AG09319 (cell line): ENCODE measurements at places on chromosomes 16 and 17.
A peak's percentile ranks its signal among the peaks of the same experiment; 100 is the strongest.

DNA sequence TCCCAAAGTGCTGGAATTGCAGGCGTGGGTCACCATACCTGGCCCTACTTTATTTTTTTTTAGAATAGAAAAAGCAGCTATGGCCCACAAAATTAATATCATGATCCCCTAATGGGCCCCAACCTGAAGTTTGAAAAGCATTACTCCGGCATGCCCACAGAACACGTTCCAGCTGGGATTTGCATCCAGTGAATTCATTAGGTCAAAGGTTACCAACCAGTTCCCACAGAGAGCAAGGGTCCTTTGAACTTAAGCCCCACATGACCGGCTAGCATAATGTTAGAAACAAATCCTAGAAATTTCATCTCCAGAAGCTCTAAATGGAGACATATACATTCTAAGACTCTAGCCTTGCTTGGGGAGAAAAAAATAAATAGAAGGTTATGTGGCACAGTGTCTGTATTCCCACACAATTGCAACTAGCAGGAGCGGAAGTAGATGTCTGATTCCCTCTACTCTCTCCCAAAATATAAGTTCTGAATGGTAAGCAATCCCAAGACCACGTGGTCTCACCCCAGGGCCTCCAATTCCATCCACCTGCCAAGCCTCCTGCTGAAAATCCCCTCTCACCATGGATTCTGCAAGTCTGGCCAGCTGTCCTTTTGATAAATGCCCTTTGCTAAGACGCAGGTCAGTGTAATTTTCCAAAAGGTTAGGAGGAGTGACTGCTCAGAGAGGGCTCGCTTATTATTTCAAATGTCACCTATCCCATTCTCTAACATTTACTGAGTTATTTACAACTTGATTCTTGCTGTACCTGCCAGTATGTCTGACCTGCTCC lies 395.8 kb downstream of the NPIPA8 start:
- no peak for DNase-seq

DNA sequence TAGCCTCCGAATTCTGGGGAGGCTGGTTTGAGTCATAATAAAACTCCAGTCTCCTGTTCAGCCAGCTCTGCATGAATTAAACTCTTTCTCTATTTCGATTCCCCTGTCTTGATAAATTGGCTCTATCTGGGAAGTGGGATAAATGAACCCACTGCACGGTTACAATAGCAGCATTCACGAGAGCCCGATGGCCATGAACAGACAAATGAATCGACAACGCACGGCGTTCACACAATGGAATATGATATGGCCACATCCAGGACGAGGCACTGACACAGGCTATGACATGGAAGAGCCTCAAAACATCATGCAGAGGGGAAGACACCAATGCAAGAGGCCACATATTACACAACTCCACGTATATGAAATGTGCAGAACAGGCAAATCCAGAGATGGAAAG lies 5.6 kb upstream of the CARD14 start:
- no peak for DNase-seq

DNA sequence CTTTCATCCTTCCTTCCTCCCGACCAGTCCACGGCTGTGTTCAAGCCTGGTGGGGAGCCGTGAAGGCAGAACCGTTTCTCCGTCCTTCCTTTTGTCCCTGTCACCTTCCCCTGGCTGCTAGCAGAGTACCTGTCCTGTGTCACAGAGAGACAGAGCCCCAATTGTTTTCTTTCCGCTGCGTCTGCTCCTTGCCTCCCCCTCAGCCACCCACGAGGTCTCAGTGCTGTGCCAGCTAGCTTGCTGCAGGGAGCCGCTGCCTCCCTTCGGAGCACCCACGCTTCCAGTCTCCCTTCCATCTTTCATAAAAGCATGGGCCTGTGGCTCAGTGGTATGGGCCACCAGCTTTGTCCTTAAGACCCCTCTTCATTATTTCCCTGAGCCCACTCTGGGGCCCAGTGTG lies 62.2 kb downstream of the MPRIP start:
- DNase-seq, result no peak

DNA sequence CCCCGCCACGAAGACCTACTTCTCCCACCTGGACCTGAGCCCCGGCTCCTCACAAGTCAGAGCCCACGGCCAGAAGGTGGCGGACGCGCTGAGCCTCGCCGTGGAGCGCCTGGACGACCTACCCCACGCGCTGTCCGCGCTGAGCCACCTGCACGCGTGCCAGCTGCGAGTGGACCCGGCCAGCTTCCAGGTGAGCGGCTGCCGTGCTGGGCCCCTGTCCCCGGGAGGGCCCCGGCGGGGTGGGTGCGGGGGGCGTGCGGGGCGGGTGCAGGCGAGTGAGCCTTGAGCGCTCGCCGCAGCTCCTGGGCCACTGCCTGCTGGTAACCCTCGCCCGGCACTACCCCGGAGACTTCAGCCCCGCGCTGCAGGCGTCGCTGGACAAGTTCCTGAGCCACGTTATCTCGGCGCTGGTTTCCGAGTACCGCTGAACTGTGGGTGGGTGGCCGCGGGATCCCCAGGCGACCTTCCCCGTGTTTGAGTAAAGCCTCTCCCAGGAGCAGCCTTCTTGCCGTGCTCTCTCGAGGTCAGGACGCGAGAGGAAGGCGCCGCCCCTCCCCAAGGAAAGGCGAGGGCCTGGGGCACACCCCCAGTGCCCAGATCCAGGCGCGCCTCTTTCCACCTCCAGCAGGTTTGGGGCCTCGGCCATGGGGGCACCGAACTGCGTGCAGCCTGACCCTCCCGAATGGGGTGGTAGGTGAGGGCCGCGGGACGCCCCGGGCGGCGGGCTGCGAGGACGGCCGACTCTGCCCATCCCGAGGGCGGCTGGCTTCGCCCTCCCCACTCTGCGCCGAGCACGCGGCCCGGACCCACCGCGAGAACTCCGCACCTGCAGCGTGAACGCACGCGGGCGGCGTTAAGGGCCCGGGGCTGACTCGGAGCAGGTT lies 664 bp downstream of the HBQ1 start:
- no peak for DNase-seq

DNA sequence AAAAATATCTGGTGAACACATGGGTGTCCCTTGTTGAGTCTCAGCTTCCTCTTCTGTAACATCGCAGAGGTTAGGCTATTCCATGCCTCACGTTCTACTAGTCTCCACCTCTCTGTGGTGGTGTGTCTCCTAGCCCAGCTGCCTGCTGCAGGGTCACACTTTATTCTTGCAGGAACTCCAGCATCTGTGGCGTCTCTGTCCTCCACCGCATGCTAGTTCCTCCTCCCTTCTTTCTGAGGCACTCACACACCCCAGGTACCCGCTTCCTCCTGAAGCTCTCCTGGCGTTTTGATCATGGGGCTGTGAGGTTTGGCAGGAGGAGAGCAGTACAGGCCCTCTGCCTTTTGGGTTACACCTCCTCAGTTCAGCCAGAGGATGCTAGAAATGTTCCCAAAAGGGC lies 9.9 kb upstream of the TEX2 start:
- DNase-seq, result no peak

DNA sequence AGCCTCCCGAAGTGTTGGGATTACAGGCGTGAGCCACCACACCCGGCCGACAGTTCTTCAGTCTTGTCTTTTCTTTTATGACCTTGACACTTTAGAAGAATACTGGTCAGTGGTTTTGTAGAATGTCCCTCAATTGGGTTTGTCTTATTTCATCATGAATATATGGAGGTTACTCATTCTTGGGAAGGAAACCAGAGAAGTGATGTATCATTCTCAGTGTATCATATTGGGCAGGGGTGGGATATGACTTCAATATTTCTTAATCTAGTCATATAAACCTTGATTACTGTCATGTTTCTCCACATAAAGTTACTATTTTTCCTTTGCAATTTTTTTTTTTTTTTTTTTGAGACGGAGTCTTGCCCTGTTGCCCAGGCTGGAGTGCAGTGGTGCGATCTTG lies 36.9 kb downstream of the SNTB2 start:
- no peak for DNase-seq

DNA sequence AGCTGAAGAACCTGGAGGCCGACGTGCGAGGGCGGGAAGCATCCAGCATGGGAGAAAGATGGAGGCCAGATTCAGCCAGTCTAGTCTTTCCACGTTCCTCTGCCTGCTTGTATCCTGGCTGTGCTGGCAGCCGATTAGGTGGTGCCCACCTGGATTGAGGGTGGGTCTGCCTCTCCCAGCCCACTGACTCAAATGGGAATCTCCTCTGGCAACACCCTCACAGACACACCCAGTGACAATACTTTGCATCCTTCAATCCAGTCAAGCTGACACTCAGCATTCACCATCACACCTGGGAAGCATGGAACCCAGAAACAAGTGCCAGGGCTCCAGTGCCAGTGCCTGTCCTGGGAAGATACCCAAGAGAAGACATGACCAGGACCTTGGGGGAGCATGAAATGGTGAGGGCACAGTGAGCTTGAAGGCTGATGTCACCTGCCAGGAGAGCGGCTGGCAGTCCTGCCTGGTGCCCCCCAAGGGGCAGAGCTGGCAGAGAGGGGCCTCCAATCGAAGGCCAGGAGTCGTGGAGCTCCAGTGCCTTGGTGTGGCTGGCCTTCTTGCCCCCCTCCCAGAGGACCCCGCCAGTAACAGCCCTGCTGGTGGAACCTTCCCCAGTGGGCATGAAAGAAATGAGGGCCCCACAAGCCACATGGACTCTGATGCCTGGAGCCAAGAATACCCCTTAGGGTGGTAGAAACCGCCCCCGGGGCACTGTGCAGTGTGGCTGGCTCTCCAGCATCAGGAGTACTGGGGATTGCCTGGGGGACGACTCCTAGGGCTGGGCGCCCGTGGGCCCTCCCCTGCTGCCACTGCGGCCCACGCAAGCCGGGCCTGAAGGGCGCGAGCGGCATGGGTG lies 643 bp upstream of the NPB start:
- no peak for DNase-seq

DNA sequence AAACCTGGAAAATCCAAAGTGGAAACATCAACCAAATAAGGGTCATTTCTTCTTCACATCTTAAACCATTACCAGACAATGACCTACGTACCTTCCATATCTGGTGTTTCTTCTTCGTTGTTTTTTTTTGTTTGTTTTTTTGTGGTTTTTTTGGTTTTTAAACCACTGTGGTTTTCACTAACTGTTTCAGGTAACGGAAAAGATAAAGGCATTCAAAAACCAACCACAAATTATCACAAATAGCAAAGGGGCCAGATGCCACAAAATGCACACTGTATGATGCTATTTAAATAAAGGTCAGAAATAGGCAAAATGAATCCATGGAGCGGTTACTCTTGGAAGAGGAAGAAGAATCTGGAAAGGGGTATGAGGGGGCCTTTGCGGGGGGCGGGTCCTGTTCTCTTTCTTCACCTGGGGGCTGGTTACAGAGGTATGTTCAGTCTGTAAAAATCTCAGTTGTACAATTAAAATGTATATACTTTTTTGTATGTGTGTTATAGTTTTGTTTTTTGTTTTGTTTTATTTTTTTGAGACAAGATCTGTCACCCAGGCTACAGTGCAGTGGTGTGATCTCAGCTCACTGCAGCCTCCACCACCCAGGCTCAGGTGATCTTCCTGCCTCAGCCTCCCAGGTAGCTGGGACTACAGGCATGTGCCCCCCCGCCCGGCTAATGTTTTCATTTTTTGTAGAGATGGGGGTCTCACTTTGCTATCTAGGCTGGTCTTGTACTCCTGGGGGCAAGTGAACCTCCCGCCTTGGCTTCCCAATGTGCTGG lies 29.6 kb downstream of the LITAF start:
- DNase-seq, result no peak

GRCh38 chr17:50181144-50181543 lies 15.3 kb downstream of the SGCA start:
- no peak for DNase-seq

- no peak for DNase-seq
These were observed 944 bp upstream of the MARF1 start for GRCh38 chr16:15643946-15644250.

GRCh38 chr16:3503523-3503922 lies 2.7 kb downstream of the CLUAP1 start:
- DNase-seq, result no peak

DNA sequence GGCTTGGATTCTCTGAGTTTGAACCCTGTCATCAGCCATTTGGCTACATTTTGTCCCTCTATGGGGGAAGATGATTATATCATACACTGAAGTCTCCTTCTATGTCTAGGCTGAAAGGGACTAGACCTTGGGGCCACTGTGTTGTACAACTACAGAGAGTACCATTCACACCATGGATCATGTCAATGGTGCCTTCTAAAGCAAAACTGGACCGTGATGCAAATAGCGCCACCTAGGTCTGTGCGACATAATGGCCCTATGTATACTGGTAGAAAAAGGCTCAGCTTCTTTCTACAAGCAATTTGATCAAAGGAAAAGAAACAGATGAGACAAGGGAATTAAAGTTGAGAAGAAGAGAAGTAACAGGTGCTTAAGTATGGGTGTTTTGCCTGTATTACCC lies 100.7 kb downstream of the LYRM1 start:
- DNase-seq, result no peak

- peak; percentile 63 for DNase-seq
These were observed 44.0 kb downstream of the TUBD1 start for GRCh38 chr17:59848778-59849177.

GRCh38 chr16:85350973-85351372 lies 238.7 kb upstream of the CIBAR2 start:
- peak; percentile 83 for DNase-seq

DNA sequence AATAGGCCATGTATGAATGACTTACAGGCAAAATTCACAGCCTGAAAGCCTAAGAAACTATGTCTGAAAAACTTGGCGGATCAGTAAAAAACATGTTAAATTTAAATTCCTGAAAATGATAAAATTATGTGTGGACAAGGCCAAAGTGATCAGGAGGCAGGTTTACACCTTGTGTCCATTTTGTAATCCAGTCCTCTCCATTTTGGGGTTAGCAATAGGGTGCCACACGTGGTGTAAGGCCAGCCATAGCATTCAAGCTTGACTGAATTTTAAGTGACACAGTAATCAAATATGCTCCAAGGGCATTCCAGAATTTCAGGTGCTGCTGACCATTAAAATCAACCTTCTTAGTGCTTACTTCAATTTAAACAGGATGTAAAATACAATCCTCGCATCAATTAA lies 2.7 kb downstream of the RNF43 start:
- DNase-seq, result no peak

DNA sequence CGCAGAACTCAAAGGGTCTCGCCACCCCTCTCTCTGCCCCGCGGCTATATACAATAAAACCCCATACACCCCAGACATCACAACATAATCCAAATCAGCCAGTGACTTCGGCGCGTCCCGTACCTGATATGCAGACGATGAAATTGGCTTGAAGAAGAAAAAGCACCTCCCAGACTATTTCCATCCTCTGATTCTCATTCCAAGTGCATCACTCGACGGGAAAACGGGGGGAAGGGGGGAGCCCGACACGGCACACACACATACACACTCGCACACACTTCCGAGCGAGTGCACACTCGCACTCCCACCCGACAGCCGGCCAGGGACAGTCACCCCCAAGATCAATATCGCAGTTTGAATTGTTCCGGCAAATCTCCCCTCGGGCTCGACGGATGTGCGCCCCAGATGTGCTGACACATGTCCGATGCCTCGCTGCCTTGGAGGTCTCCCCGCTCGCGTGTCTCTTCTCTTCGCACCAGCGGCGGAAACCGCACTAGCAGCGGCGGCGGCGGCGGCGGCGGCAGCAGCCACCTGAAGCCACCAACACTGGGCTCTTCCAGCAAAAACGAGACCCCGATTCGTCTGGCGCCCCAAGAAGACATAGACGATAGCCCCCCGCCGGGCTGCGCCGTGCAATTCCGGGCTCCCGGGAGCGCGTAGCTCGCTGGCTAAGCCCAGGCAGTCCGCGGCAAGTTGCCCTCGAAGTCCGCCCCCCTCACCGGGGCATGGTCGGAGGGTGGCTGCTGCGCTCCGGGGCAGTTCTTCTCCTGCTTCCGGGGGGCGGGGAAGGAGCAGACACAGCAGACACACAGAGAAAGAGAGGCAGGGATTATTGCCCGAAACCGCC lies 688 bp downstream of the CA10 start:
- DNase-seq, result no peak

- DNase-seq, result peak; percentile 63
These were observed 21.4 kb downstream of the QPRT start for GRCh38 chr16:29700253-29700987.
